Activated CD4-positive, alpha-beta T cell treated with anti-CD3 and anti-CD28 coated beads, Interleukin-2, amount 50 U/mL, for 24 hours (primary cell): ENCODE measurements at places on chromosomes 2 and 18.

DNA sequence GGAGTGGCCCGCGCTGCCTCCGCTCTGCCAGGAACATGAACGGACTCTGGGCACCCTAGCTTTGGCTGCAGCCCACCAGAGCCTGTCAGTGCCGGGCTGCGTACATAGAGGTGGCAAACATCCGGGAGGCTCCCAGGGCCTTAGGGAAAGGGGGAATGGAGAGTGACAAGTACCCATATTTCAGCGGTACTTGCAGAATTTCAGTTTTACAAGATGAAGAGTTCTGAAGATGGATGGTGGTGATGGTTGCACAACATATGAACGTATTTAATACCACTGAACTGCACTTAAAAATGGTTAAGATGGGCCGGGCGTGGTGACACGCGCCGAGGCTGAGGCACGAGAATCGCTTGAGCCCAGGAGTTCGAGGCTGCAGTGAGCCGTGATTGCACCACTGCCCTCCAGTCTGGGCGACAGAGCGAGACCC is 873 bp downstream of the MTHFD2 start:
- DNase-seq = no peak

GRCh38 chr18:40754477-40754876 is 1200.6 kb upstream of the PIK3C3 start:
- no peak for DNase-seq

GRCh38 chr2:70620020-70620419 is 66.4 kb upstream of the TGFA start:
- no peak for DNase-seq

GRCh38 chr2:170298115-170298514 is 120.2 kb downstream of the MYO3B start:
- no peak for DNase-seq

DNA sequence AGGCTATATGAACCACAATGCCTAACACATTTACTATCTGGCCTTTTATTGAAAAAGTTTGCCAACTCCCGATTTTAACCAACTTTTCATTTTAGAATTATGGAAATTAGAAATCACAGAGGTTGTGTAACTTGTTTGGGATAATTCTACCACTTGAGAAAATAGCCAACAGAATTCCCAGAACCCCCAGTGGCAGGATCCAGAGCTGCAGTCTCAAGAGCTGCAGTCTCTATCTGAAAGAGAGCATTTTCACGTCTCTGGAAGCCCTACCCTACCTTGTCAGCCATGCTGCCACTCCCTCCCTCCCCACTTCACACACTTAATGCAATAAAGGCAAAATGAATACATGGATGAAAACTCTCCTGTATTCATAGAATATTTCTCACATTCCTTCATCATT is 23.4 kb upstream of the TSPYL6 start:
- no peak for DNase-seq
